ENCODE measurements at places on chromosomes 2 and 18. TPM values are rescaled to one million over a fixed set of nuclear protein-coding genes. Genes with fewer than 3 reads are reported as not detected.

The RAB31 gene
- 90.4 TPM for total RNA-seq

The TEX44 gene
- total RNA-seq, result not detected

The CDH19 gene
- total RNA-seq, result not detected

The LONRF2 gene
- total RNA-seq, result 1.8 TPM

The PUS10 gene
- 8.8 TPM for total RNA-seq

The SLC19A3 gene
- 1.6 TPM for total RNA-seq

The ASB18 gene
- total RNA-seq, result not detected

The ERICH2 gene
- total RNA-seq, result not detected

The LIPG gene
- 3.2 TPM for total RNA-seq

The ENOSF1 gene
- total RNA-seq, result 49.5 TPM

The SDC1 gene
- total RNA-seq, result 4.6 TPM

The MAP3K19 gene
- not detected for total RNA-seq

The PTPRN gene
- total RNA-seq, result 1.8 TPM

The FOSL2 gene
- 44.4 TPM for total RNA-seq

The CD8B2 gene
- total RNA-seq, result not detected

The DGKD gene
- total RNA-seq, result 4.1 TPM

The TMEM169 gene
- 0.36 TPM for total RNA-seq

The SH3BP4 gene
- 49.7 TPM for total RNA-seq

The BOLL gene
- not detected for total RNA-seq

The ACOXL gene
- not detected for total RNA-seq

The RHBDD1 gene
- 45.0 TPM for total RNA-seq

The ASTL gene
- total RNA-seq, result not detected

The CCDC102B gene
- total RNA-seq, result 3.1 TPM

The MYO7B gene
- total RNA-seq, result not detected

The TYMS gene
- 1.1 TPM for total RNA-seq

Measured in fibroblast of the aortic adventitia (primary cell).